ENCODE measurements at places on chromosomes 6 and 20.
A peak's percentile ranks its signal among the peaks of the same experiment; 100 is the strongest.

DNA sequence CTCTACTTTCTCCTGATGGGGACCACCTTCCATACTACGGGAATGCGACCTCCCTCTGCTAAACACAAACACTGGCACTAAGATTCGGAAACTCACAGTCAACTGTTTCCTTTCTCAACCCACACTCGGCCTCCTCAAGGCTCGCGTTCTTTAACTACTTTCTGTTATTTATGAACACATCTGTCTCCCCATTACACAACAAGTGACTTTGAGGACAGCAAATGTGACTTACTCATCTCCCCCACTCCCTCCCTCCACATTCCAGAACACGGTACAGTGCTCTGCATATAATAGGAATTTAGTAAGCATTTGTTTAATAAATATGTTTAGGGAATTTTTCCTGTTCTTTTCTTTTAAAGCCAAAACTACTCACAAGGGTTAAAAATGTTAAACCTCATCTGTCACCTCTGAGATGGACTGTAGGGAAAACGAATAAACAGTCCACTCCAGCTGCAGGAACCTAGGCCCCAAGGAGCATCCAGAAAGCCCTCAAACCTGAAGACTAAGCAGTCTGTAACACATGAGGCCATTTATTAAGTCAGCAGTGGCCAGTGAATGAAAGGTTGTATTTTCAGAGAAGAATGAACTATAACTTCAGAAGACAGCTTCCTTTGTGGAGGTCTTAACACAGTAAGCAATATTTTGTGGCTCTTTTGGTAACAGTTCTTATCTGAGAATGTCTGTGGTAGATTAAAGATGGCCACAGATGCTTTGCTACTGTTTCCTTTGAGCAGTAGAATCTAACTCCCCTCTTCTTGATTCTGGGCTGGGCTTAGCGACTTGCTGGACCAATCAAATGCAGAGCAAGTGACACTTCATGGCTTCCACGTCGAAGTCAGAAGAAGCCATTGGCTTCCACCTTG is 209.6 kb upstream of the DTNBP1 start:
- DNase-seq = no peak

GRCh38 chr6:108074057-108074358 is 533 bp downstream of the OSTM1 start:
- no peak for DNase-seq

DNA sequence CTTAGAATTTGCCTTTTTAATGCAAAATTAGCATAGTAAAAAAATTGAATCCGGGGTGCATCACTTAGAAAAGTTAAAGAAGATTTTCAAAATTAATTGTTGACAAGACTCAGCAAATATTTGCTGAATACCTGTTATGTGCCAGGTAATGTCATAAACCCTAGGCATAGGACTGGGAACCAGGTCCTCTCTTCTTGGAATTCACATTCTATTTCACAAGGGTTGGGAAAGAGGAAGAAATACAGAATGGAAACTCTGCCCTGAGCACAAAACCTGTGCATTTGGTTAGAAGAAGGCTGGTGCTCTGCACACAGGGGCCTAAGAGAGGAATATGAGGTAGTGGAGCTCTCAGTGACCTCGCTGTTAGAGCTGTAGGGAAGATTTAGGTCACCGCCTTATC is 573.8 kb upstream of the AGPAT4 start:
- no peak for DNase-seq

DNA sequence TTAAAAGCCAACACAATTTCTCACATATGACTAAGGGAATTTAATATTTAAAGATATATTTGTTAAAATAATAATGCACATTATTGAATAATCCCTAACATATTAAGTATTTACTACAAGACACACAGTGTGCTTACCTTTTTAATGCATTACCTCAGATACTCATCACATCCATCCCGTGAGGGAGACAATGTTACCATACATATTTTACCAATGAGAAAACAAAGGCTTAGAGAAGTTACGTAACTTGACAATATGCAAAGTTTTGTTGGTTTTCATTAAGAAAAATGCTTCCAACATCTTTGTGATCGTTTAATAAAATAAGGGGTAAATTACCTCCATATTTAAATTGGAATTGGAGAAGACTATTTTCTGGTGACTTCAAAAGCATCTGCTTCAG is 4.3 kb downstream of the IFNGR1 start:
- DNase-seq = no peak

DNA sequence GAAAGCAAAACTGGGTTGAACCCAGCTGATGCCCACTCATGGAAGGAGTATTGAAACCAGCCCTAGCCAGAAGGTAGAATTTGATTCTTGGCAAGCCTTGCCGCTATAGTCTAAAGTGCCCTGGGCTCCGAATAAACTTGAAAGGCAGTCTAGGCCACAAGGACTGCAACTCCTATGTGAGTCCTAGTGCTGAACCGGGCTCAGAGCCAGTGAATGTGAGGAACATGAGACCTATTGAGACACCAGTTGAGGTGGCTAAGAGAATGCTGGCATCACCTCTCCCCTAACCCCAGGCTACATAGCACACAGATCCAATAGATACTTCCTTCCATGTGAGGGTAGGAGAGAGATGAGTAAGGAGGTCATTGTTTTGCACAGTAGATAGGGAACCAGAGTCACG is 3.5 kb upstream of the DEFB110 start:
- DNase-seq = no peak

DNA sequence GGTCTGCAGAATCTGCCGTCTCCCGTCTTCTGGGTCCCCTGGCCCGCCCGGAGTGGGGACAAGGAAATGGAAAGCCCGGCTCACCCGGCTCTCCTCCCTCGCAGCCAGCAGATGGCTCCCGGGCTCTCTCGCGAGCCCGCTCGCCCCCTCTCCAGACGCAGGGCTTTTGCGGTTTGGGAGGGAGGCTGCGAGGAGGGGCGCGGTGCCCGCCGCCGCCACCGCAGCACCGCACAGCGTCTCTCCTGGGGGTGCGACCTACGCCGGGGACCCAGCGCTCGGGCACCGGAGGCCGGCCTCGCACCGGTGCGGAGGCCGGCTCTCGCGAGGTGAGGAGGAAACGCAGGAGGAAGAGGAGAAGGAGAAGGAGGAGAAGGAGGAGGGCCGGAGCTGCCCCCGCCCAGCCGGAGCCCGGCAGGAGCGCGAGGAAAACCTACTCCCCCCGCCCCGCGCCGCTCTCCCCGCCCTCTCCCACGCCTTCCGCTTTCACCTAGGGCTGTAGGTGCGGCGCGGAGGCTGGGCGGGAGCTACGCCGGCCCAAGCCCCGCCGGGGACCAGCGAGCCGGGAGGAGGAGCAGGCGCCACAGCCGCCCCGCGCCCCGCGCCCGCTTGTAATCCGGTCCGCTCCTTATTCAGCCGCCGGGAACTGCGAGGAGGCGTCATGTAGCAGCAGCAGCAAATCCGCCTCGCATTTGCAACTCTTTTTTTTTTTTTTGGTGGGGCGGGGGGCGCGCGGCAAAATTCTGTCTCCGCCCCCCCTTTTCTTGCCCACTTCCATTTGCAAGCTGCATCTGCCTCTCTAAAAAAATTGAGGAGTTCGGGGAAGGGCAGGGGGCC is at the start of gene CARMIL1:
Gene CARMIL1, plus strand, starts transcription at position 461 of the 834 bp plus-strand sequence. CDS start 422 bp downstream, outside the sequence.
- peak; percentile 69 for DNase-seq

DNA sequence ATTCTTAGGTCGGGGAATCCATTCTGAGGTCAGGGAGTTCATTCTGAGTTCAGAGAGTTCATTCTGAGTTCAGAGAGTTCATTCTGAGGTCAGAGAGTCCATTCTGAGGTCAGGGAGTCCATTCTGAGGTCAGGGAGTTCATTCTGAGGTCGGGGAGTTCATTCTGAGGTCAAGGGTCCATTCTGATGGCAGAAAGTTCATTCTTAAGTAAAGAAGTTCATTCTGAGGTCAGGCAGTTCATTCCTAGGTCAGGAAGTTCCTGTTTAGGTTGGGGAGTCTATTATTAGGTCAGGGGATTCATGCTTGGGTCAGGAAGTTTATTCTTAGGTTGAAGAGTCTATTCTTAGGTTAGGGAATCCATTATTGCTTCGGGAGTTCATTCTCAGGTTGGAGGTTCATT is 16.5 kb upstream of the NXT1 start:
- DNase-seq = no peak

DNA sequence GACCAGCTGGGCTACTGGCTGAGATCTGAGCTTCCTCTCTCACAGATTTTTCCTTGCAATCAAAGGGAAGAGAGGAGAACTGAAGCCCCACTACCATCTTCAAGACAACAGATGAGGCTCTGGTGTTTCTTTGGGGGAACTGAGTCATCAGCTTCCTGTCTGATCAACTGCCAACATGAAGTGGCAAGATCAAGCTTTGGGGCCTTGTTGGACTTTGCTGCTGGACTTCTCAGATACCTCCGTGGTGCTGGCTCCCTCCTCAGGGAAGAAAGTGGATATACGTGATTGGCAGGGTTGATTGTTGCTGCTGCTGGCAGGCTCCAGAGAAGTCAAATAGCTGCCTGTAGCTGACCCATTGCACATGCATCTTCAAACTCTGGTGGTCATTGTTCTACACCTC is 3.6 kb upstream of the TOX2 start:
- no peak for DNase-seq

DNA sequence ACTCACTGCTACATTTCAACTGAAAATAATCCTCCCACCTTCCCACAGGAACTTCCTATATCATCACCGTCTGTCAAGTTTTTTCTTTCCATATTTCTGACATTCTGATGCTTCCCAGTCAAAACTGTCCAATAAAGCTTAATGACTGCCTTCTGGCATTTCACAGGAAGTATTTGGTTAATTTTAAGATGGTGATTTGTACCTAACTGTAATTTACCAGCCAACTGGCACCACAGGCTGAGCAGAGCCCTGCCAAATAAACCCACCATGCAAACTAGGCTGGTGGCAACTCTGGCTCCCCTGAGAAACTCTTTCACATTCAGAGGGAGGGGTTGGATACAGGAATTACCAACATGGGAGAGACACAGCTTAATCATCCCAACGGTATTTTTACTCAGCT is 50.0 kb downstream of the KLHL32 start:
- no peak for DNase-seq

Measured in CD4-positive, alpha-beta T cell treated with Interleukin-12 subunit alpha and Interleukin-12 subunit beta, for 1 hour (primary cell).